ENCODE measurements at places on chromosomes 7 and 10.

DNA sequence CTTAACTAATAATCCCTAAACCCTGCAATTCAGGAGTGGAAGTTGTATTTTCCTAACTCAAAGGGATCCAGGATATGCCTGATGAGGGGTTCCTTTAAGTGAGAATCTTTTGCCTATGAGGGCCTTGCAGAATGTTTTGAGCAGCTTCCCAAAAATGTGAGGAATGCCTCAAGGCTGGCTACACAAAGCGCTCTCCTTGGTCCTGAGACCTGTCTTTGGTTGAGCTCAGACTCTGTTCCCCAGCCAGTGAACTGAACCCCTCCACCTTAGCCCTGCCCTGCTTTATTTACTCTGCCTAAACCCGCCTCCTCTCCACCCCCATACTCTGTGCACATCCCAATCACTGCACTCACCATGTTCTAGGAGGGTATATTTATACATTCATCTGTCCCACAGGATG is 108.6 kb downstream of the NRCAM start:
- no peak for DNase-seq

DNA sequence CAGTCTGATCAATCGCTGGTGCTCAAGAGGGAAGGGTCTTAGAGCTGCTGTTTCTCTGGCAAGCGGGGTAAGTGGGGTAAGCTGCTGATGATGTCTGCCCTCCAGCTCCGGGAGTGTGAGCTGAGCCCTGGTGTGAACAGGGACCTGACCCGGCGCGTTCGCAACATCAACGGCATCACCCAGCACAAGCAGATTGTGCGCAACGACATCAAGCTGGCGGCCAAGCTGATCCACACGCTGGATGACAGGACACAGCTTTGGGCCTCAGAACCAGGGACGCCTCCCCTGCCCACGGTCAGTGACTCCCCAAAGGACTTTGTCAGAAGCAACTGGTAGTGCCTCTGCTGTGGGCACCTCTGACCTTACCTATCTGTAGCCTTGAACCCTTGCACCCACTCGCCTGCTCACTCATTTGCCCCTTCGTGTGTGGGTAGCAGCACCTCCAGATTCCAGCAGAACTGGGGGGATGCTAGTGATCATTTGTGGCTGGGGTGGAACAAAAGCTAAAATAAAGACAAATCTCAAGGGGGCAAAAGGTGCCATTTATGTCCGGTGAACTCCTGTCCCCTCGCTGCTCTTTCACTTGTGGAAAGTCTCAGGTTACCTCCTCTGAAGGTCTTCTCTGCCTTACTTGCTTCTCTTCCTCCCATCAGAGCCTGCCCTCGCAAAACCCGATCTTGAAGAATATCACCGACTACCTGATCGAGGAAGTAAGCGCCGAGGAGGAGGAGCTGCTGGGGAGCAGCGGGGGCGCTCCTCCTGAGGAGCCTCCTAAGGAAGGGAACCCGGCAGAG is 3.2 kb downstream of the UFSP1 start:
- DNase-seq: no peak

- no peak for DNase-seq
Measured at GRCh38 chr7:147509035-147509501, 1081.5 kb upstream of the C7orf33 start.

DNA sequence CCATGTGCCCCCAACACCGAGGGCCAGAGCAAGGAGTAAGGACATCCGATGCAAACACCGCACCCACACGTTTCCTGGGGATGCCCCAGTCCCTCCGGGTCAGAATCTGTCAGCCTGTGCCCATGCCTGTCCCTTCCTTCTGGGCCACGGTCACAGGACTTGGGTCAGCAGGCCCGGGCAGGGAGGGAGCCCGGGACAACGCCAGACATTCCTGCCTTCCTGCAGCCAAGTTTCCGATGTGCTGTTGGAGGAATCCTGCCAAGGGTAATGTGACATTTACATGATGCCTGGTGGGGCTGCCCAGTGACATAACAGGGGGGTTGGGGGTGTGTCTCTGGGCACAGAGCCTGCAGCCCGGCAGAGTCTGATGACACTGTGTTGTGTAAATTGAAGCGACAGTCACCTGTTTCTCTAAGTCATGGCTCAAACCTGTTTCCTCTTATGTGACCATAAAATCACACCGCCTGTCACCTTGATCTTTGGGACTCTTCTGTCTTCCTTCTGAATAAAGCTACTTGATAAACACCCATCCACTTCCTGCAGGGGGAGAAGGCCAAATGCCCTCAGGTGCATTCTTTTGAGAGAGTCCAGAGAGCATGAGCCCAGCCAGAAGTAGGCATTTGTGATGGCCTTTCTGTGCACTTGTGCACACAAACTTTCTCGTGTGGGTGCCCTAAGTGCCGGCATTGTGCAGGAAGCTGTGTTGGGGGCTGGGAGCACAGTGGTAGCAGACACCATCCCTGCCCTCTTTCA is 175.3 kb upstream of the RHEB start:
- no peak for DNase-seq

- no peak for DNase-seq
Measured at GRCh38 chr7:17118412-17118811, 180.0 kb upstream of the AHR start.

- DNase-seq: no peak
Measured at GRCh38 chr7:129163875-129164544, 19.5 kb downstream of the TSPAN33 start.

DNA sequence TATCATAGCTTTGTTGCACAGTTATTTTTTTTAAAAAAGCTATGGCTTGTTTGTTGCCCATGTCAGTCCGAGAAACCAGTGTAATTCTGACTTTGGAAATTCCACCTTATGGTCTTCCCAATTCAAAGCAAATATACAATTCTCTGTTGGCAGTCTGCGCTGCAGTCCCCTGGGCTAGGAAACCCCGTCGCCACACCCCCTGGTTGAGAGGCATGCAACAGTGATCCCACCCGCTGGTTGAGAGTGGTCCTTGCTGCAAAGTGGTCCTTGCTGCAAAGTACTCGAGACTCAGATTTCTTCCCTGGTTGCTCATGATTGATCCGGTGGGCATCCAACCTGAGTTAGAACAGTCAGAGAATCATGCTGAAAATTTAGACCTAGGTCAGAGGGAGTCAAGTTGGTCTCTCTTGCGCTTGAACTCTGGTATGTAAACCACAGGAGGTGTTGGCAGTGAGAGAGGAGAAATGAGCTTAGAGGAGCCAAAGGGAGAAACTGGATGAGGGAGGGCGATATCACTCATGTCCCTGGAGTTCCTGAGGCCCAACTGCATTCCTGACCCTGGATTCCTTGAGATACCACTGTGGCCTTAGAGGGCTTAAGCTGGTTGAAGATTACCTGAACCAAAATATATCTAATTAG is 45.0 kb upstream of the STK17A start:
- no peak for DNase-seq

- DNase-seq: no peak
Measured at GRCh38 chr7:823649-824048, 8.6 kb upstream of the SUN1 start.

- DNase-seq: no peak
Measured at GRCh38 chr7:132751244-132751647, 175.0 kb upstream of the PLXNA4 start.

DNA sequence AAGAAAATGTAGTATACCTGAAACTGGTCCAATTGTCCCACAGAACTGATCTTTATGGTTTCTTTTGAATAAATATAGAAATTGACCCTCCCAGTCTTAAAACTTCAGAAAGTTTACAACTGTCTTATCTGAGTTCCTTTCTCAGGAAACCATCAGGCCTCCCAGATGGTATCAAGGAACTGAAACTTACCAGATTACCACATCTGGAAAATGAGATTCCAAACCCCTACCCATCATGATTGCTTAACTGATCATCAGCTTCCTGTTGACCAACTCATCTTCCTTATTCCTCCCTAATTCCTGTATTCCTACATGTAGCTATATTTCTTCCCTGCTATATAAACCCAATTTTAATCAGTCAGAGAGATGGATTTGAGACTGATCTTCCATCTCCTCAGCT is 5.5 kb downstream of the VWDE start:
- no peak for DNase-seq

DNA sequence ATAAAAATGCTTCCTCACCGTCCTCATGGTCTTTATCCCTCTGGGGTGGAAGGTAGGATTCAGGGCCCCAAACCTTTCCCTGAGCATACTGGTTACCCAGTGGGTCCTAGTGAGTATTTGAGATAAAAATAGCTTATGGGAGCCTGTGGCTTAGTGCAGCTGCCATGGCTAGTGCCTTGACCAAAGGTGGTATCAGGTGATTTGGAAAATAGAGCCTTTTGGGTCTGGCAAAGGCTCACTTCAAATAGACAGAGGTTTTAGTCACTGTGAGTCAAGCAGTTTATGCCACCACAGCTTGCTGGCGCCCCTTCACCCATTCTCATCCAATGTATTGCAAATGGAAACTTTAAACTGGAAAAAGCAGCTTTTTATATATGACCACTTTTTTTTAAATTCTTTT is 30.4 kb downstream of the PLAU start:
- no peak for DNase-seq

DNA sequence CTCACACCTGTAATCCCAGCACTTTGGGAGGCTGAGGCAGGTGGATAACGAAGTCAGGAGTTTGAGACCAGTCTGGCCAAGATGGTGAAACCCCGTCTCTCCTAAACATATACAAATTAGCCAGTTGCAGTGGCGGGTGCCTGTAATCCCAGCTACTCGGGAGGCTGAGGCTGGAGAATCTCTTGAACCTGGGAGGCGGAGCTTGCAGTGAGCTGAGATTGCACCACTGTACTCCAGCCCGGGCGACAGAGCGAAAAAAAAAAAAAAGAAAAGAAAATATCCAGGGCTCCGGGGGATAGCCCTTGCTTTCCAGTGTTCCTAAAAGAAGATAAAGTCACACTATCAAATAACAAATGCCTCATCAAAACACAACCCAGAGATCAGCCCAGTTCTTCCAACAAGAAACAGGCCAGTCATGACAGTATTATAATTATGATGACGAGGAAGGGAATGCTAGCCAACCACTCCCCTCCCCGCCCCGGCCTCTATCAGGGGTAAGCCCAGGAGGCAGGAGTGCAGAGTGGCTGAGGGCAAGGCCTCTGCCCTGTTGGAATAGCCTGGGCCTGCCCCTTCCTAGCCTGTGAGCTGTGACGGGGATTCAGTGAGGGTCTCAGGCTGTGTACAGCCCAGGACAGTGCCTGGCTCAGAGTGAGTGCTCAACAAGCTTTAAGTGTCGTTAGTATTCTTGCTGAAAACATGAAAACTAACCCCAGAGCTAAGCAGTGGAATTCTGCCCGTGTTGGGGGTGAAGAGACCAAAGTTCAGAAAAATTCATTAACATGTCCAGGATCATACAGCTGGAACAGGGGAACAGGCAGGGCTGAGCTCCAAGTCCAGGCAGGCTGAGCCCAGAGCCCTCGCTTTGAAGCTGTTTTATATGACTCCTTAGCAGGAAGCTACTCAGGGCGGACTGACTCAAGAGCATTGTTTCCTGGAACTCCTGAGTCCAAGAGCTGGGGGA is 54.3 kb downstream of the FAM241B start:
- no peak for DNase-seq

- DNase-seq: no peak
Measured at GRCh38 chr7:3399858-3400257, 98.8 kb downstream of the SDK1 start.

DNA sequence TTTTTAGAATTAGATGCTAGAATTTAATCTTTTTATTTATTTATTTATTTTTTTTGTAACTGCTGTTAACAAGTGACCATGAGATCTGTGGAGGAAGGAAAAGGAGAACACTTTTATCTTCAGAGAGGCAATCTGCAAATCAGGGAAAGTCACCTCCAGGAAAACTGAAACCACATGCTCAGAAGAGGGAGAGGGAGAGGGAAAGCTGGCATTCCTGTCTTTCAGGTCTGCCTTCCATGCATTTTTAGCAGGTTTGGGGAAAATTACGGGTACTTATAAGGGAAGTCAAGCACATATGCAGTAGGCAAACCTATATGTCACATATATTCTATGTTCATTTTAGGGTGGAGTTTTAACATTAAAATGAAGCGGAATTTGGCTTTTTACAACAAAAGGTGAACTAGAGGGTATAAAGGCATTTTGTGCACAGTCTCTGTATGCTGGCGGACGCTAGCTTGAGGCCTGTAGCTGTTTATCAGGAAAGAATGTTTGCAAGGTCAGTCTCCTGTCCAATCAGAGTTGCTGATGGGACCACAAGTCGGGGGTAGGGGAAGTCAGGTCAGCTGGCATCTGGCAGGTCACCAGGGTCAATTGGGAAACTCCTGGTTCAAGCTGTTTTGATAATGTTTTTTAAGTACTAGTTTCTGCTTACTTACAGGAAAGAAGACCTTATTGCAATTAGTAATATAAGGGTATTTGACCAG is 333.5 kb downstream of the GPR158 start:
- no peak for DNase-seq

DNA sequence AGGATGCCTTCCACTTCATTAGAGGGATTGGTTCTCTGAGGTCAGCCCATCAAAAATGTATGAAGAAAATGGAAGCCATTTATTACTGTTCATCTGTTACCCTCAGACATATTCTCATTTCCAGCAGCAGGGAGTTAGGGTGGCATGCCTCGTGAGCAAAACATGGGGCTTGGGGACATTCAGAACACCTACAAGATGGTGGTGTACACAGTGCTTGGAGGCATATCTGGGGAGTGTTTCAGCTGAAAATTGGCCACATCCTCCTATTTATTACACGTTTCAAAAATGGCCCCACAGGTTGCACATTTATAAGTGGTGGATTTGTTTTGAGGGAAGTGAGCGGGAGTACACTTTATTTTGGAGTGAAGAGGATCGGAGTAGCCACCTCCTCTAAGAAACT is 93.4 kb downstream of the SPAG6 start:
- no peak for DNase-seq

DNA sequence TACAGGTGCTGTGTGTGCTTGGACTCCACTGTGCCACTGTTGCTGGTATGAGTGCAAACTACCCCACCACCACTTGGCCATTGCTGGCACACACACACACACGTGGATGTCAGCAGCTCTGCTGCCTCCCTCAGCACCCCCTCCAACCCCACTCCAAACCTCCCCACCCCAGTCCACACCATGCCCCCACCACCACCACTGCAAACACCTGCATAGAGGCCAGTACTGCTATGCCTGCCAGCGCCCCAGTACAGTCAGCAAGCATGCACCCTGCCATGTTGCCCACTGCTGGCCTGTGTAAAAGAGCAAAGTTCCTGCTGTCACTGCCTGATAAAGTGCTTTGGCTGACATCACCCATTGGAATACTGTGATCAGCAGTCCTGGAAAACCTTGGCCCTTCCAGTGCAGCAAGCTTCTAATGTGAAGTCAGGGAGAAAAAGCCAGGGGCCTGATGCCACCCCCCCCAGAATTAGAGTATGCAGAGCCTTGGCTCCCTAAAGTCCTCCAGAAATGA is 519.2 kb upstream of the PCDH15 start:
- DNase-seq: no peak

GRCh38 chr10:11115337-11115736 is 97.7 kb downstream of the CELF2 start:
- no peak for DNase-seq
